ENCODE measurements at places on chromosomes 3 and 15.

DNA sequence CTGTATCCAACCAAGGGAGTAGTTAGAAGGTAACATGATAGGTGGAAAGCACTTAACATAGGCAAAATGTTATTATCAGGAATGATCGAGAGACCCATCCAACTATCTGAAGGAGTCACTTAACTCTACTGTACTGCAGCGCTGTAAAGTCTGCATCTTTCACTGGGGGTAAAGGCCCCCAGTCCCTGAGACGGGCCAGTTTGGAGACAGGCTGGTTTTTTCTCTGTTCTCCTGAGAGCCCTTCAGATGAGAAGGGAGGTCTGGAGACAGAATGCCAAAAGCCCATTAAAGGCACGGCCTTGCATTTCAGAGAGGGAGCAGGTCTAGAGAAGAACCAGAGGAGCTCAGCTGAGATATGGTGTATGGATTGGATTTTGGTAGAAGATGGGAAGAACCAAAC lies 71.3 kb upstream of the CGNL1 start:
- no peak for DNase-seq

GRCh38 chr3:18526667-18527066 lies 101.5 kb upstream of the SATB1 start:
- DNase-seq, result no peak

DNA sequence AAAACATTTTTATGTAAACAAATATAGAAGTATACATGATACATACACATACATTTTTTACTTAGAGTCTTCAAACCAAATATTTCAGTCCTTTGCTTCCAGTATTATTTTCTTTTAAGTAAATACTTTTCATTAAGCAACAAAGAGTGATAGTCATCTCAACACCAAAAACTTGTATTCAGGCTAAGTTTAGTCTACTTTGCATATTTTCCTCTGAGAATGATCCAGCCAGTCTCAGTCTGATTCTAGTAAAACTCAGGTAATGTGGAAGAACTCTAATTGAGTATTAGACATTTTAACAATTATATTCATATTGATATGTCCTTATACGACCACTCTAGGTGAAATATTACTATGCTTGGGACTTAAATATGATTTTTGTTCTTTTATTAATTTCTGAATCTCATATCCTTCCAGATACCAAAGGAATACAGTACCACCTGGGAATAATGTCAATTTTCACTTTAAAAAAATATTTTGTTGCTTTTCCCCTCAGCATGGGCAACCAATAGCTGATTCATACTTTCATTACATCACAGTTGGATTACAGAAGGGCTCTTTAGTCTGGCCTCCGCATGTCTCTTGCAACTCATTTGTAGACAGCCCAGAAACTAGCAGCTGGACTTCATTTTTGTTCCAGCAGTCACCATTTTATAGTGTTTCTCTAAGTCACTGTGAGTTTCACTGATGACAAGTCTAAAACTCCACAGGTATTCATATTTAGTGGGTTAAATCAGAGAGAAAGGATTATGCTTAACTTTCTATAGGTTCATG lies 390.4 kb downstream of the ZBTB20 start:
- DNase-seq, result no peak

DNA sequence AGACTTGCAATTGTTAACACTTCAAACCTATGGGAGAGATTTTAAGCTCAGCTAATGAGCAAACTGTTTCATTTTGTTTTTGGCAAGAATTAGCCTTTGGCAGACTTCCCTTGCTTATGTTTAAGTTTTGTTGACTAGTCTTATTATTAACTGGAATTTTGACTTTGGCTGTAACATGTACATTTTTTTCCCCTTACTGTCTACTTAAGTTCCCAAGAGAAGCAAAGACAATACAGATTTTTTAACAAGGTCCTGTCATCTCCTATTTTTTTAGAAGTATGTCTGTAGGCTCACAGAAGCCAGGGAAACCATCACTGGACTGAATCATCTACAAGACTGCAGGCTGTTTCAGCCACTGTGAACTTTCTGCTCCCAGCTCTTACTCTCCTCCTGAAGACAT lies 74.3 kb downstream of the DGKG start:
- DNase-seq, result no peak

DNA sequence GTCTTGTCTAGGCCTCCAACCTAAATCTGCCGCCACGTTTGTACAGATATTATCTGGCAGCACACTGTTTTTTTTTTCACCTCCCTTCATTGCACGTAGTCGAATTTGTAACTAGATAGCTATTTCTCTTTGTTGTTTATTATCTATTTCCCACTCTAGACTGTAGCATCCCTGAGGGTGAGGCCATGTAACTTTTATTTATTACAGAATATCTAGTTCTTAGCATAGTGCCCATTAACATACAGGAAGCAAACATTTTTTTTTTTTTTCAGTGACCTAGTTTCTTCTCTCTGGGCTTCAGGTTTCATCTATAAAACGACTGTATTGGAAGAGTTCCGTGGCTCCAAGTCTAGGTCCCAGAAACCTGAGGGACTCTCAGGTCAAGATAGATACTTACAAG lies 354.3 kb downstream of the FGF12 start:
- no peak for DNase-seq

DNA sequence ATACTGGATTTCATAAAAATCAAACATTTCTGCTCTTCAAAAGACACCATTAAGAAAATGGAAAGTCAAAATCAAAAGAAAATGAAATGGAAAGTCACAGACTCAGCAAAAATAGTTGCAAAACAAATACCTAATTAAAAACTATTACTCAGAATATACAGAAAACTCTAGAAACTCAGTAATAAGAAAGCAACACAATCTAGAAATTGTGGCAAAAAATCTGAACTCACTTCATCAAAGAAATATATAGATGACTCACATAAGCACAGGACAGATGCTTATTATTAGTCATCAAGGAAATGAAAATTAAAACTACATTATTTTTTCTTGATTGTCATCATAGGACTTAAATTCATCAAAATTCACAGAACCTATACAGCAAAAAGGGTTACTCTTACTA lies 430.0 kb downstream of the SHQ1 start:
- DNase-seq, result no peak

GRCh38 chr3:39548282-39548681 lies 80.8 kb downstream of the MOBP start:
- DNase-seq, result no peak

DNA sequence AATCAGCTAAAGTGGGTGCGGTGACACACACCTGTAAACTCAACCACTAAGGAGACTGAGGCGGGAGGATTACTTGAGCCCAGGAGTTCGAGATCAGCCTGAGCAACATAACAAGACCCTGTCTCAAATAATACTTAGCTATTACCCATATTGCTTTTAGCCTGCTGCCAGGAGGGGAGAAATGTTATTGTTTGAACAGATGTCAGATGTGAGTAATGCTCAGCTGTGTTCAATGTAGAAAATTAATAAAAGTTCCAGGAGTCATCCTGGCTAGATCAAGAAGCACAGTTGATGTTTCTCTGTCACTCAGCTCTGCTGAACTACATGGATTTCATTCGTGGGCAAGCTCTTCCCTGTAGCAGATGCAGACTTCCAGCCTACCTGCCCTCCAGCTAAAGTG lies 22.2 kb downstream of the LSM3 start:
- no peak for DNase-seq

DNA sequence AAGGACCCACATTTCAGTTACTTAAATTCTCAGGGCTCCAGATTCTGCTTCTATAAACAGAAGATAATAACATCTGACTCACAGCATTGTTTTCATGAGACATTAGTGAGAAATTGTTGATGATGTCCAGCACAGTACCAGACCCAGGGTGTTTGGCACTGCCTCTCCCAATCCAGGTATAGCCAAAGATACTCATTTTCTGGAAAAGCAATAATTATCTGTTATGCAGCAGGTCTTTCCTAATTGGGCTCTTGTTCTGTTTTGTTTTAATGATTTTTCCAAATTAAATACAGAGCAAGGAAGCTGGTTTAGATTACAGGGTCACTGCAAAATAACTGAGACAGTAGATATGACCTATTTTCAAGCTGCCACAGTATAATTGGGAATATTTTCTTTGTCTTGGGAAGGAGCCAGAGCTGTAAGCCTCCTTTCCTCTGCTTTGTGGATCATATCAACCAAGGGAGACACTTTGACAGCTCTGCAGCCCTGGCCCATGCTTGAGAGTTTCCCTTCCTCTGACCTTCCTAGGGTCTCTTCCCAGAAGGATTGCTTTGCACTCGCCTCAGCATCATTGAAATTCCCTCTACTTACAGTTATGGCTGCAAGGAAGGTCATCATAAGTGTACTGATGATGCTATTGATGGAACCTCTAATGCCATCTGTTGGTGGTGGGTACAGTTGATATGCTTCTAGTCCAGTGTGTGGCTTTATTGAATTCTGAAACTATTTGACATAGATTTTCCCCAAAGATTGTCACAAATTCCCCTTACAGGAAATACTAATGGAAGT lies 522.4 kb upstream of the ADAMTS9 start:
- no peak for DNase-seq

DNA sequence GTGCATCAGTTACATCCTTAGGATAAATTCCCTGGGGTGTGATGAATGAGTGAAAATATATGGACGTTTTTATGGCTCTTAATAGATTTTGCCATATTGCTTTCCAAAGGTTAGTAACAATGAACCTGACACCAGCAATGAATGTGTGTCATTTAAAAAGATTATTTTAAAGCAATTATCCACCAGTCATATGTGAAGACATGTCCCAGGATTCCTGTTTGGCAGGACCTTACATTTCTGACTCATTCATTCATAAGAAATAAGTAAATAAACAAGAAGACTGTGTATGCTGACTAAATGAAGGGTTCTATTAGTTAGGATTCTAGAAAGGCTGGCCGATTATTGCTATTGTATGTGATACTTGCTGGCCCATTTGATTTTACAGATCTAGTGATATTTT lies 201.5 kb downstream of the SOX2 start:
- DNase-seq, result no peak

GRCh38 chr15:48609486-48609885 lies 36.0 kb downstream of the FBN1 start:
- DNase-seq, result no peak

DNA sequence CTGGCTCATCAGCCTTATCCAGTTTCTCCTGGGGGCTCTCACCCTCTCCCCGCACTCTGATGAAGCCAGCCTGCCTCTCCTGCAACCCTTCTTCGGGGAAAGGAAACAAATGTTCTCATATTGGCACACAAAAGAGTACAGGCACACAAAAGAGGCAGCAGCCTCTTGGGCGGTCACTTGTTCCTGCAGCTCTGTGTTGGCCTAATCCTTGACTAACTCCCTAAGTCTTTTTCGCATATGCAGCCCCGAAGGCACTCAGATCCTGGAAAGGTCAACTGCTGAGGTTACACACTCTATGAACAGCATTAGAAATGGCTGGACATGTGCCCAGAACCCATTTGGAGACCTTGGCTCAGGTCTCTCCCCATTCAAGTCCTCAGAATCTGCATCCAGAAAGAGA lies 7.4 kb upstream of the CAMP start:
- DNase-seq, result no peak

DNA sequence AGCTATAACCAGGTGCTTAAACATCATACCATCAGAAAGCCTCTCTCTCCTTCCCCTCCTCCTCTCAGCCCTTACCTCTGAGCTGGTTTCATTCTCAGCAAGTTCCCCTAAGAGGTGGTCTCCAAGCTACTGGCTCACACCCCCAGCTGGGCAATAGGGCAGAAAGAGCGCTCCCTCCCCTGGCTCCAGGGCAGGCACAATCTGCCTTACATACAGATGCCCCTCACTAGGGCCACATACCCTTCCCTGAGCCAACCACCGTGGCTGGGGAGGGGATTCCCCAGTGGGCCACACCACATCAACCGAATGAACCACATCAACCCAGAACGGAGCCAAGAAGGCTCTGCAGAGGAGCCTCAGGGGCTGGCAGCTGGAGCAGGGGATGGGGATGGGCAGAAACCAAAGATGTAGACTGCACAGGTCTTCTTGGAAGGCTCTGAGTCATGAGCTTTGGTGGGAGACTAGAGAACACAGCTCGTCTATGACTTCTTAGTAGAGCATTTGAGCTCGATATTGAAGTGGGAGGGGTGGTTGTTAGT lies 4.6 kb upstream of the FBLN2 start:
- peak; percentile 46 for DNase-seq

GRCh38 chr3:126685021-126685420 lies 19.0 kb upstream of the CHCHD6 start:
- no peak for DNase-seq

DNA sequence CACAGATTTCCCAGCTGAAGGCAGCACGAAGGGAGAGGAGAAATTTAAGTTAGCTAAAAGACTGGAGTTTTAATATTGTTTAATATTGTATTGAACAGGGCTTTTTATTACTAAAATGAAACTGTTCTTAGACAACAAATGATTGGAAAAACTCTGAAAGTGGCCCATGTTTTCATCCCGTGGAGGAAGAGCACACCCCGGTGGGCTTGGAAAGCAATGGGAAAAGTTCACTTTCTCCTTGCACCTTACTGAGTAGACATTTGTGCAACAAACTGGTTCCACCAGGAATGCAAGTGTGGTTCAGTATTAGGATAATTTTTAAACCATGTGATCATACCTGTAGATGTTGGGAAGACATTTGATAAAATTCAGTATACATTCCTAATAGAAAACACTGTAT lies 8.2 kb upstream of the ESYT3 start:
- no peak for DNase-seq

GRCh38 chr3:45592830-45593707 lies 1.5 kb upstream of the LIMD1 start:
- DNase-seq, result peak; percentile 39

GRCh38 chr3:13580256-13581023 lies 31.5 kb downstream of the FBLN2 start:
- no peak for DNase-seq

DNA sequence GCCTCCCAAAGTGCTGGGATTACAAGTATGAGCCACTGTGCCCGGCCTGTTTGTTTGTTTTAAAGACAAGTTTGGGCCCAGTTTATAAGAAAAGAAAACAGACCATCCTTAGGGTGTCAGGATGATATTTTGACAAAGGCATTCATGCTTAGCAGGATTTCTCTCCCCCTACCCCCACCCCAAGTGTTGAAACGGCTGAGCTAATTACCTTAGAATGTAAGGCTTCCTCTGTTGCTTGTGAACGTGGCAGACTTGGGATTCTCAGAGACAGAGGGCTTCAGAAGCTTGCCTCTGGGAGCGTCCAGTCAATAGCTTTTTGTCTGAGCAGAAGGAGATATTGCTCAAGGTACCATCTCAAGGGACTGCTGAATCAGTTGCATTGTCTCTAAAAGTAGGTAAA lies 24.0 kb downstream of the FLNB start:
- DNase-seq, result no peak

DNA sequence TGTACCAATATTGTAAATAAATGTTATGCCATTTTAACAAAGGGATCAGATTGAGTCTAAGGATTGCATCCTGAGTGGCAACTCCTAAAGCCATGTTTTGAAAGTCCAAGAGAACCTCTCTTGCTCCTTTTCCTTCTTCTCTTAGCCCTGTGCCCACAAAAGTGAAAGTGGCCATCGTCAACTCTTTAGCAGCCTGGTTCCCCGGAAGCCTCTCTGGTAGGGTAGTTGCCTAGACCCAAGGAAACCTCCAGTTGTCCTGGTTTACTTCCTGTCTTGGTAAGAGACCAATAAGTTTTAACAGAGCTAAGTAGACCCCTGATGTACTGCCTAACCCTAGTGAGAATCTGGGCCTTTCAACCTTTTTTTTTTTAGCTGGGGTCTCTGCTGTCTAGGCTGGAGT lies 10.2 kb upstream of the ITPKA start:
- DNase-seq, result no peak

- no peak for DNase-seq
Measured at GRCh38 chr3:3353153-3353552, 173.7 kb upstream of the CRBN start.

- DNase-seq, result no peak
Measured at GRCh38 chr3:39937315-39937714, 127.9 kb downstream of the MYRIP start.

- DNase-seq, result no peak
Measured at GRCh38 chr3:47503033-47503432, 10.5 kb downstream of the ELP6 start.

- DNase-seq, result no peak
Measured at GRCh38 chr3:104988496-104988895, 378.2 kb upstream of the ALCAM start.
